Osteoblast (primary cell): ENCODE measurements at places on chromosomes 13 and 19. TPM values are rescaled to one million over a fixed set of nuclear protein-coding genes. Genes with fewer than 3 reads are reported as not detected.

DNA sequence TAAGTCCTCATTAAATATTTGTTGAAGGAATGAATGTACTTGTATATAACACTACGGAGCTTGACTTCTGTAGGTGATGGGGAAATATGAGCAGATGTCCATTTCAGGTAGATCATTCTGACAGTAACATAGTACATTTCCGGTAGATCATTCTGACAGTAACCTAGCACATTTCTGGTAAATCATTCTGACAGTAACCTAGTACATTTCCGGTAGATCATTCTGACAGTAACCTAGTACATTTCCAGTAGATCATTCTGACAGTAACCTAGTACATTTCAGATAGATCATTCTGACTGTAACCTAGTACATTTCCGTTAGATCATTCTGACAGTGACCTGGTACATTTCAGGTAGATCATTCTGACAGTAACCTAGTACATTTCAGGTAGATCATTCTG, 2.5 kb downstream of the PHF11 start:
- DNase-seq, result no peak

GRCh38 chr13:84997858-84998257, 801.4 kb downstream of the SLITRK6 start:
- no peak for DNase-seq

The RDH8 gene
- total RNA-seq, result not detected in 2 replicates

DNA sequence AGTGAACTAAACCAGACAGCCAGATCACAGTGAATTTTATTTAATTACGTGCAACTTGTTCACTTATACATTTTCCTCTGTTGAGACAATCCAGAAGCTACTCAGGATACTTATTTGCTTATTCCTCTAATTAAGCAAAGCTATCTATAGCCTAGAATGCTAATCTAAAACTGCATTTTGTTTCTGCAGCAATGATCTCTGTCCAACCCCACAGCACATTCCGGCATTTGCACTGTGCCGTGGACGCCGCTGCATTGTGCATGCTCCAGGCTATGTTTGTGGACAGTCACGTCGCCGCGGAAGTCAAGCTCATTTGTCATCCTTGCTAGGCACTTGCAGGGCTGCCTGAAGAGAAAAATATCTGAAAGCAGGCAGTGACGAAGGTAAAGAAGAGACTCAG, 406.9 kb downstream of the RFC3 start:
- no peak for DNase-seq

- DNase-seq, result no peak
Observed at GRCh38 chr19:50422397-50423278, 3.9 kb downstream of the SPIB start.
